ENCODE measurements at places on chromosomes 6 and 20.

GRCh38 chr6:6783721-6784120, 195.2 kb downstream of the LY86 start:
- DNase-seq = no peak

- DNase-seq = peak; percentile 98
Measured at GRCh38 chr6:119541132-119541905, 191.8 kb upstream of the MAN1A1 start.

DNA sequence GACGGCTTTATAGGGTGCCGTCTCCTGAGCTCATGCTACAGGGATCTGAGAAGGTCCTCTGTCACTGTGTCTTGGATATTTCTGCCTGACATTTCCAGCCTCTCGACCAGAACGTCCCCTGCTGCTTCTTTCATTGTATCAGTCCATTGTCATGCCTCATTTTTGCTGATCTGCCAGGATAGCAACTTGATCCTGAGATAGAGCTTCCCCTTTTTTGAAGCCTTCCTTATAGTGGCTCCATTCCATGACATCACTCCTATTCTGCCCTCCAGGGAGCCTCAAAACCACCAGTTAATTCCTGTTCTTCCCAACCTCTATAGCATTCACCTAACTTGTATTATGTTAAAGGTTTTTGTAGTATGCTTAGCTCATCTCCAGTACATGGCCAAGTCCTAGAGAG, 431.8 kb upstream of the NOX3 start:
- DNase-seq = no peak

DNA sequence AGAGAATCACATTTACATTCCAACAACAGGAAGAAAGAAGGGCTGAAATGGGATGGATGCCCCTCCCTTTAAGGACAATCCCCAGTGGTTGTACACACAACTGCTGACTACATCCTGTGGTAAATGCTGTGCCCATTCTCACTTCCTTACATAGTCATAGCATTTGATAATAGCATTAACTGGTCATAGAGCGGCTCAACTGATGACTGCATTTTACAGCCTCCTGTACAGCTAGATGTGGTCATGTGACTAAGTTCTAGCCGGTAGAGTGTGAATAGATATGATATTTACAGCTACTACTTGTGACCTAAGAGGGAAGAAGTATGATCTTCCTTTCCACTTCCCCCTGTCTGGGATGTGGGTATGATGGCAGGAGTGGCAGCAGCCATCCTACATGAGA, 24.7 kb downstream of the KCNK17 start:
- DNase-seq = no peak

DNA sequence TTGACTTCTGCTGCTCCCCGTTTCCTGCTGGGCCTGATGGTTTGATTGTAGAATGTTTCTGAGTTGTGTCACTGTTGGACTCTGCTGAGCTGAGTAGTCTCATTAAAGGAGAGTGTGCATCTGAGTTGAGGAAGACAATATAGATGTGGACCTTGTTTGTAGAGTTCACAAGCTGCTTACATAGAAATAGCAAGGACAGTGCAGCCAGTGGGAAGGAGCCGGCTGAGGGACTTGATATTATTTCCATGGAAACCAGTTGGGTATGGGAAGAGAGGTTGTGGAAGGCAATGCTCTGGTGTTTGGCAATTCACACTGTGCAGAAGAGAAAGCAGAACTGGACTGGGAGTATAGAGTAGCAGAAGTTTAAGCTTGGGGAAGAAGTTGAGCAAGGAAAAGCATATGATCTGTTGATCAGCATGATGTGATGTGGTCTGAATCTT, 14.8 kb downstream of the IGF2R start:
- no peak for DNase-seq

- DNase-seq = no peak
Measured at GRCh38 chr20:16257021-16257420, 316.2 kb downstream of the KIF16B start.

- no peak for DNase-seq
Measured at GRCh38 chr6:14656649-14657048, 539.1 kb downstream of the CD83 start.

GRCh38 chr6:52375780-52376556, 14.0 kb downstream of the PAQR8 start:
- no peak for DNase-seq

- no peak for DNase-seq
Measured at GRCh38 chr6:158017621-158018040, 36.0 kb downstream of the SYNJ2 start.

DNA sequence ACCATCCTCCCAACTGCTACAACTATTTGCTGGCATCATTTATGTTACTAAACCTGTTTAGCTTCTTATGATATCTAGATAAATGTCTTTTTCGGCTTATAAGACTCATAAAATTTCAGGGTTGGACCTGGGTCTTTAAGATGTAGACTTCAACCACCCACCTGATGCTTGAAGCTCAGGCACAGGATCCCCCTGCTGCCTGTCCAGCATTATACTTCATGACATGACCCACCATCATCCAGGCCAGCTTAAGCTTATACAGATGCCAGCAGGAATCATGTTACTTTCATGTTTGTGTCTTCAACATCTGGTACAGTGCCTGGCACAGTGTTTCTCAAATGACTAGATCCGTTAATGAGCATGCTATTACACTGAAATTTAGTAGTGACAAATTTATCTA, 47.4 kb downstream of the SLC17A5 start:
- no peak for DNase-seq

- DNase-seq = no peak
Measured at GRCh38 chr6:41922154-41922553, 855 bp downstream of the BYSL start.

GRCh38 chr6:73362358-73362757, at the start of gene KHDC3L:
KHDC3L (plus strand) TSS chr6:73362658; CDS start chr6:73362730, 72 bp downstream.
- DNase-seq = no peak

DNA sequence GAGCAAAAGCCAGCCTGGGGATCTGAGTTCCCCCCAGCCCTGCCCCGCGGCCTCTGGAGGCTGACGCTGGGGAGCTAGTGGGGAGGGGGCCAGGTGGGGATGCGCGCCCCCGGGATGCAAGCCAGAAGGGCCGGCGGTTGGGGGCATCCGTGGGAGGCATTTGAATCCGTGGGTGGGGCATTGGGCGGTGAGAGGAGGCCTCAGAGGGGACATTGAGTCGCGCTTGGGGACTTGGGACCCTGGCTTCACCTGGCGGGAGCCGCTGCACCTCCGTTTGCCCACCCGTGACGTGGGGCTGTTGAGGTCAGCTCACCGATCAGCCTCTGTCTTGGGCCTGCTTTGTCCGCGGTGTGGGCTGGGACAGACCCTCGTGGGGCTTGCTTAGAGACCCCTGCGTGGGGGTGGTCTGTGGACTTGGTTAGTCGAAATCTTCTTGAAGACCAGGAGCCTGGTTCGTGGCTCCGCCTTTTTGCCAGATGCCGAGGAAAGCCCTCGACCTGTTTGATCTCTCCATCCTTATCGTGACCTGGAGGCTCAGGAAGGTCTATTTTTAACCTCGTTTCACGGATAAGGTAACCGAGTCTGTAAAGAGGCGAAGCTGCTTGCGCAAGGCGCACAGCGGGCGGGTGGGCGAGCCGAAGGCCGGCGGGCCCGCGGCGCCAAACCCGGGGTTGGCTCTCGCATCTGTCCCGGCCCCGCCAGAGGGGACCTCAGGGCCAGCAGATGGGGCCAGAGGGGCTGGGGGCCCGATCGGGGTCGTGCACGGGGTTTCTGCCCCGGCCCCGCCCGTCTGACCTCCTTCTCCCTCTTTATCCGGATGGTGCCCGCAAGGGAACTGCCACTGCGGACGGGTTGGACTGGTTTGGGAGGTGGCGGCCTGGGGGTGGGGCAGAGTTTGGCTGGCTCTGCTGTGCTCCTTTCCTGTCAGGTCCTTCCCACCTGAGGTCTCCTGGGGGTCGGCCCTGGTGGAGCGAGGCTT, 8.3 kb downstream of the FAM110A start:
- no peak for DNase-seq

- DNase-seq = no peak
Measured at GRCh38 chr6:67812693-67813092, 822.4 kb upstream of the ADGRB3 start.

DNA sequence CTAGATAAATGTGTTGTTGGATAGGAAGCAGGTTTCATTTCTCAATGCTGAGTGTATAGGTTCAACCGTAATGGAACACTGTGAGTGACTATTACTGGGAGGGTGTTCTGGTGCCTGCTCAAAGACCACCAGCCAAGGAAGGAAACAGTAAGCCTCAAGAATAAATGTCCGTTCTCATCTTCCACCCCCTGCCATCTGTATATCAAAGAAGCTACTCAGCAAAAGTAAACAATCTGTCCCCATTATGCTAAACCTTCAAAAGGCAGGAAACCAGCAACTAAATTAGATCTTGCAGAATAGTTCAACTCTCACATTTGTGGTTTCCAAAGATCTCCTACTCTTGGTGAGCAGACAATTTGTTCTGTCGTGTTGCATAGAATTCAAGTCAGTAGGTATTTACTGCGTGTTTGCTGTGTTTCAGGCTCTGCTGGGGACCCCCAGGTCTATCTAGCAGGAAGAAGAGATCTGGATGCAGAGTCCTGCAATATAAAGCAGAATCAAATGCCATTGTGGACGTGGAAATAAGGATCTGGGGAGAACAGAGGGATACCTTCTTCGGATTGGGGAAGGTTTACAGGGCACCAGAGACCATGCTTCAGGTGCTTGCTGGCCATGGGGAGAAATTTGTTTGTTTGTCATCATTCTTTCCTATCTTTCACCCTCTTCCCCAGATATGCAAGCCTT, 87.3 kb downstream of the SCML4 start:
- DNase-seq = no peak

- DNase-seq = no peak
Measured at GRCh38 chr6:5989141-5989723, 17.5 kb downstream of the NRN1 start.

DNA sequence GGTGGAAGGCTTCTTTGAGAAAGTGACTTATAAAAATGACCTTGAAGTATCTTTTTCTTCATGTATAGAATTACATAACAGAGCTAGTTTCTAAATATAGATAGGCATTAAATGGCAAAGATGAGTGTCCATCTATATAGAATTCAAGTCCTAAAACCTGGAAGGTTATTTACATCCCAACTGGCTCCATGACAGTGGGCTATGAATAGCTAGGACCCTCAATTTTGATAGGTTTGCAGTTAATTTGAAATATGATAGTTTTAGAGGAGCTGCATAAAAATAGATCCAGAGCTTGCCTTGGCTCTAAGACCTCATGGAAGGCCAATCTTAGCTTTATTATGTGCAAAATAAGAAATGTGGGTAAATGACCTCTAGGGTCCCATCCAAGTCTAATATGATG, 310.6 kb upstream of the CITED2 start:
- no peak for DNase-seq

DNA sequence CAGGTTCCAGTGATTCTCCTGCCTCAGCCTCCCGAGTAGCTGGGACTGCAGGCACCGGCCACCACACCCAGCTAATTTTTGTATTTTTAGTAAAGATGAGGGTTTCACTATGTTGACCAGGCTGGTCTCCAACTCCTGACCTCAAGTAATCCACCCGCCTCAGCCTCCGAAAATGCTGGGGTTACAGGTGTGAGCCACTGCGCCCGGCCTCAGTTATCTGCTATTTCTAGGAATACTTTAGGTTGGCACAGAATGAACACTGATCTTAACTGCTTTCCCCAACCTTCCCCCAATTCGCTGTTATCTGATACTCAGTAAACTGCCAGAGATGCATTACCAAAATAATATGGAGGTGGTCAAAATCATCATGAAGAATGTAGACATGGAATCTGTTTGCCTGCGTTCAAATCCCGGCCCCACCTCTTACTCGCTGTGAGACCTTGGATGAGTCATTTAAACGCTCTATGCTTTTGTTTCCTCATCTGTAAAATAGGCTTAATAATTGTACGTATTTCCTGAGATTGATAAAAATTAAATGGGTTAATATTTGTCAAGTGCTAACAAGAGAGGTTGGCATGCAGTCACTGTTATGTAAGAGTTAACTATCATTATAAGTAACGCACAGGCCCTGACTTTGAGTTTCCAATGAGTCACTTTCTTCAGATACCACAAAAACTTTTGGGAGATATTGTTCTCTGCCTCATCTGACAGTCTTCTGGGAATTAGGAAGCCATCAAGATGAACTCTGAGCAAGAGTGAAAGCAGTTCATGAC, 44.5 kb upstream of the NCOA3 start:
- DNase-seq = peak; percentile 15

- no peak for DNase-seq
Measured at GRCh38 chr6:110387986-110388385, 27.4 kb downstream of the DDO start.
